ENCODE measurements at places on chromosomes 4 and X.

DNA sequence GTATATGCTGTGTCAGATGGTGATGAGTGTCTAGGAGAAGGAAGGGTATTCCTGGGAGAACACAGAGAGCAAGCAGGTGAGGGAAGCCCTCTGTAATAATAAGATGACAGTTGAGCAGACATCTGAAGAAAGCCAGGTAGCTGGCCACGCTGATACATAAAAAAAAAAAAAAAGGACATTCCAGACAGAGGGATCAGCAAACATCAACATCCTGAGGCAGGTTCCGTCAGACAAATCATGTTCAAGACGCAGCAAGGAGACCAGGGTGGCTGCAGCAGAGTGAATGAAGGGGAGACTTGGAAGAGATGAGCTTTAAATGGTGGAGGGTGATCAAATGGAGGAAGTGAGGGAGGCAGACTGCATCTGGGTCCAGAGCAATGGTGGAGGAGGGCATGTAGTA, 97.6 kb upstream of the ANXA3 start:
- ATAC-seq: no peak

DNA sequence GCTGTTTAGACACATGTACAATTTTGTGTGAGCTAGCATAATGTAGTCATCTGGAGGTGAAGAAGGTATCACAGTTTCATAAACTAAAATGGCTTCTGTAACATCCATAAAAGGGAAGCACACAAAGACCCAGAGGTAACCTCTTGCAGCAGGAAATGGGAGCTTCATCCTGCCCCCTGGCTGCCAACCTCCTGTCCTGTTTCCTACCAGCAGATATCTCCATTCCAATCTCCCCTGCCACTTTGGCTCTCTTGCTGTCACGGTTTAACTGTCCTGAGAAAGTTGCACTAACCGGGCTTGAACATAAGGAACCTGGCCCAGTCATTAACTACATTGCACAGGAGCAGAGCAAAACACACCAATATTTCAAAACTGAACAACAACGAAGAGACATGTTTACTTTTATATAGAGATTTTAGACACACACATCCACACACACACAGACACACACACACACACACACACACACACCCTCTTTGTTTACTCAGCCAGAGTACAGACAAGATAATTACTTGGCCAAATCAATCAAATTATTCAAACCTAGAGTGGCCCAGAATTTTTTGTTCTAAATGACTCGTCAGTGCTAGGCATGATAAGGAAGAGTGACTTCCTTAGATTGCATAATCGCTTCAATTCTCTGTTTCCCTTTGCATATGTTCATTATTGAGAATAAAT, 24.2 kb downstream of the MID2 start:
- no peak for ATAC-seq

DNA sequence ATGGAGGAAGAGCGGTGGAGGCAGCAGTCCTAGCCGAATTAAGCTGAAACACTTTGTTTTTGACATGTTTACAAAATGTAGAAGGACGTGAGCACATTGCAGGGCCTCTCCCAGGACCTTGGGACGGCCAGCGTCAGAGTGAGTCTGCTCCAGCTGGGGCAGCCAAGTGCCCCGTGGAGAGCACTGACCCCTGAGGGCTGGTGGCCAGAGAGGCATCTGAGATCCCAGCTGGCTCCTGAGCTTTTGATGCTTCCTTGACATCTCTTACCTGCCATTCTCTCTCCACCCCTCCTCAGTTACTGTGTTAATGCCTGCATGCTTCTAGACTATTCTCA, 24.7 kb downstream of the NAT8L start:
- no peak for ATAC-seq

DNA sequence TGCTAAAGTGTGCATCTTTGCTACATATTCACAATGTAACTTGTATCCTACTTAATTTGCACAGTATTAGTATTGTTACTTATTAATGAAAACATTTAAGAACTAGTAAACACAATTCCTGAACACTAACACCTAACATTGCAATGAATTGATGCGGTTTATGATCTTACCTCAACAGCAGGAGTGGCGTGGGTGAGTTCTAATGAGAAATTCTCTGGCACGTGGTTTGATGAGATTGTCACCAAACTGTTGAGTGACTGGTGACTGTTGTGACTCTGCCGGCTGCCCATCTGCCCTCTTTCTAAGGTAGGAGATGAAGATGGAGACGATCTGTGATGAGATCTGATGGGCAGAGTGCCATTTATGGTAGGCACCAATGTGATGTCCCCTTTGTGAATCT, 2.9 kb downstream of the PCDH18 start:
- no peak for ATAC-seq

DNA sequence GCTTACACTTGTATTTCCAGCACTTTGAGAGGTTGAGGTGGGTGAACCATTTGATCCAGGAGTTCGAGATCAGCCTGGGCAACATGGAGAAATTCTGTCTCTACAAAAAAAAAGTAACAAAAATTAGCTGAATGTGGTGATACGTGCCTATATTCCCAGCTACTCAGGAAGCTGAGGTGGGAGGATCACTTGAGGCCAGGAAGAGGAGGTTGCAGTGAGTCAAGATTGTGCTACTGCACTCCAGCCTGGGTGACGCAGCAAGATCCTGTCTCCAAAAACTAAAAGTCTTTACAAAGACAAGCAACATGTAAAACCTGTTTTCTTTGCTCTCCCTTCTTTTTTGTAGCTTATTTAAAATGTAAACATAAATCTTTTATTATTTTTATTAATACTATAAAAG, 1156.1 kb downstream of the FAT4 start:
- no peak for ATAC-seq

- no peak for ATAC-seq
These were observed 61.0 kb downstream of the CHRNA9 start for GRCh38 chr4:40395908-40396793.

DNA sequence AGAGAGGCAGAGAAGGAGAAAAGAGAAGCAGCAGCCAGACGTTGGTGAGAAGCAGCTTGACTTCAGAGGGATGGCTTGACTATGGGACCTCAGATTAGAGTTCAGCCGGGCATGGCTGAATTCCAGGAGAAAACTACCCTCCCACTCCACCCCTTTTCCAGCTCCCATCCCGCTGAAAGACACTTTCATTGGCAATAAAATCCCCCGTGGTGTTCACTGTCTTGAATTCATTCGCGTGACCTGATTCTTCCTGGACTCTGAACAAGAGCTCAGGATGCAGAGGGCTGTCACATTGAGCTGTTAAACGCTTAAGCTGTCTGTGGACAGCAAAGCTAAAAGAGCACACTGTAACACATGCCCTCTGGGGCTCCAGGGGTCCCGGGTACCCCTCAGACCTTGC, 1575.3 kb upstream of the AGA start:
- ATAC-seq: no peak

DNA sequence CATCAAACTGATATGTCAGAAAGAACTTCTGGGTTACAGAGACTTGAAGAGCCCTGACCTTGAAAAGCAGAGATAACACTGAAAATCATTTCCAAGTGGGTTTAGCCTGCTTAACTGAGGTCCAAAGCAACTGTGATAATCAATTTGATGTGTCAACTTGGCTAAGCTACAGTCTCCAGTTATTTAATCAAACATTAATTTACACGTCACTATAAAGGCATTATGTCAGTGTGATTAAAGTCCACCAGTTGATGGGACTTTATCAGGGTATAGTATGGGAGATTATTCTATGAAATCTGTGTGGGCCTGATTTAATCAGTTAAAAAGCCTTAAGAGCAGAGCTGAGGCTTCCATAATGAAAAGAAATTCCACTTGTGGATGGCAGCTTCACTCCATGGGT, 69.1 kb upstream of the PRSS48 start:
- ATAC-seq: no peak

DNA sequence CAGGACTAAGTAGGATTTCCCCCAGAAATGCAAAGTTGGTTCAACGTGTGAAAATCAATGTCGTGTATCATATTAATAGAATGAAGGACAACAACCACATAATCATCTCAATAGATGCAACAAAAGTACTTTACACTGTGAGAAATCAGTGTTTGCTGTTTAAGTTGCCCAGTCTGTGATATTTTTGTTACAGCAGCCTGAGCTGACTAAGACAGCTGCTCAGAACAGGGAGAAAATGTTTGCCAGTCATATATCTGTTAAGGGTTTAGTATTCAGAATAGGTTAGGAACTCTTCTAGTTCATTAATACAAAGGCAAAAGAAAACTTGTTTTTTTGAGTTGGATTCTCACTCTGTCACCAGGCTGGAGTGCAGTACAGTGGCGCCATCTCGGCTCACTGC, 12.5 kb downstream of the MAEA start:
- no peak for ATAC-seq

Data from activated CD4-positive, CD25-positive, alpha-beta regulatory T cell treated with anti-CD3 and anti-CD28 coated beads, Interleukin-2, amount 50 U/mL, for 24 hours (primary cell).